ENCODE measurements at places on chromosomes 7 and 10.

DNA sequence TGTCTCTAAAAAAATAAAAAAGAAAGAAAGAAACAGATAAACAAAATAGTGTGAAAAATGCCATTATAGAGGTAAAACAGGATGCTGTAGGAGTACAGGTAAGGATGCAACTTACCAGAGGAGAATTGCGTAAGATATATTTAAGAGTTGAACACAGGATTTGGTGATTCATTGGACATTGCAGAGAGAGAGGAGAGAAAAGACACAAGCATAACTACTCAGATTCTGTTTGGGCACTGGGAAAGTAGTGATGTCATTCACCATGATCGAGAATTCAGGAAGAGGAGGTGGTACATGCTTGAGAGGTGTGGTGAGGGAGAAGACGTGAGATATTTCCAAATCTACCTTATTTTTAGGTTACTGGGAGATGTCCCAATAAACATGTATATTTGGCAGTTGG lies 97.6 kb downstream of the AASS start:
- peaks cover 9% of the 10 kb centered on the region for H3K4me1 ChIP-seq
- H3K4me3 ChIP-seq: no peak overlapping the region
- H3K27ac ChIP-seq: no peak overlapping the region
- H3K36me3 ChIP-seq: peaks cover 34% of the 10 kb centered on the region

- DNase-seq: no peak
- H3K4me3 ChIP-seq: no peak overlapping the region
- no peaks in the 10 kb centered on the region for H3K36me3 ChIP-seq
- no peaks in the 10 kb centered on the region for H3K27me3 ChIP-seq
- H3K4me1 ChIP-seq: no peaks in the 10 kb centered on the region
These were observed 95.9 kb upstream of the CCDC71L start for GRCh38 chr7:106756884-106757283.

GRCh38 chr10:36344240-36345174 lies 702.4 kb upstream of the FZD8 start:
- no peak for DNase-seq
- no peaks in the 10 kb centered on the region for H3K27me3 ChIP-seq
- no peak overlapping the region for H3K27ac ChIP-seq
- H3K4me1 ChIP-seq: no peaks in the 10 kb centered on the region
- H3K36me3 ChIP-seq: no peaks in the 10 kb centered on the region

DNA sequence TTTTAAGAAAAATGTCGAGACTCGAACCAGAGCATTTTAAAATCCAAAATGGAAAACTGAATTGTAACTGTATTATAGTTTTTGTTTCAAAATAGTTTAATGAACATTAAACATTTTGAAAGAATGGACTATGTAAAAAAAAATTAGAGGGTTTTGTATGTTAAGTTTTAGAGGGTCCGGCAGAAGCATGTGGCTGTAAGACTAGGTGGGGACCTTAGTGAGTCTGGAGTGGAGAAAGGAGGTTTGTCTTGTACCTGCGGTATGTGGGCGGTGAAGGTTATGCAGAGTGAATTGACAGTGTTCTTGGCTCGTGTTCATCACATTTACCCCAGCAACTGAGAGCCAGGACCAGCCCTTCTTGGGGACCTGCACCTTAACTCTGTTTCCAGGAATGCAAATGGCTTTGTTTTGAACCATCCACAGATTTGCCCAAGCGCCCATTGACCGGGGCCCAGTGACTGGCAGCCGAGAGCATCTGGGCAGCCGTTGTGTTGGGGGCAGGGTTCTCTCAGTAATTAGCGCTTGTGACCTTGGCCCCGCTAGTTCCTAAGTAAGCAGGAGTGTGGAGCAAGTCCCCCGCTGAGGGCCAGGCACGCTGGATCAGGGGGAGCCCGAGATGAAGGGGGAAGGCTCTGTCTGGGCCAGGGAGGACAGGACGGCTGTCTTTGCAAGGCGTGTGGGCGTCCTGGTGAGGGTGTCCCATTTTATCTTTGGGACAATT lies 1.4 kb upstream of the KLF6 start:
- peaks cover 37% of the 10 kb centered on the region for H3K4me1 ChIP-seq
- H3K27ac ChIP-seq: peak overlapping the region; percentile 93
- H3K27me3 ChIP-seq: peaks cover 2% of the 10 kb centered on the region
- H3K4me3 ChIP-seq: peak overlapping the region; percentile 94
- peaks cover 13% of the 10 kb centered on the region for H3K36me3 ChIP-seq
- DNase-seq: peak; percentile 14

GRCh38 chr10:15320522-15321203 lies 50.4 kb downstream of the FAM171A1 start:
- no peak overlapping the region for H3K27ac ChIP-seq
- H3K4me3 ChIP-seq: no peak overlapping the region
- H3K27me3 ChIP-seq: no peaks in the 10 kb centered on the region
- DNase-seq: no peak
- peaks cover 4% of the 10 kb centered on the region for H3K36me3 ChIP-seq

GRCh38 chr10:26628395-26628794 lies 69.1 kb upstream of the PDSS1 start:
- no peak overlapping the region for H3K4me3 ChIP-seq
- H3K27me3 ChIP-seq: peaks cover 25% of the 10 kb centered on the region
- no peak overlapping the region for H3K27ac ChIP-seq
- DNase-seq: no peak
- peaks cover 3% of the 10 kb centered on the region for H3K4me1 ChIP-seq

DNA sequence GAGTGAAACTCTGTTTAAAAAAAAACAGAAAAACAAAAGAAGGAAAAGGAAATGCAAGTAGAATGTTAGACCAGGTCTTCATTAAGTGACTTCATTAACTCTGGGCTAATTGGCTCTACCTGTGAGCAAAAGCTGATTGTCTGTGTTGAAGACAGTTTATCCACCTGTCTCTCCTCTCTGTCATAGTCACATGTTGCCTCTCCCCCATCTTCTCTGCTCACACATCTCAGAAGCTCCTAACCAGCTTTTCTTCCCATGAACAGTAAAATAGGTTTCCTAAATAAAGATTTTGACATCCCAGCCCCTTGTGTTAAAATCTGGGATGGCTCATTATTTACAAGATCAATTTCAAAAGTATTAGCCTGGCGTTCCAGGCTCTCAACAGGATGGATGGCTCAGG lies 222.7 kb downstream of the CACNB2 start:
- H3K27ac ChIP-seq: no peak overlapping the region
- H3K4me1 ChIP-seq: peaks cover 4% of the 10 kb centered on the region
- no peak for DNase-seq

DNA sequence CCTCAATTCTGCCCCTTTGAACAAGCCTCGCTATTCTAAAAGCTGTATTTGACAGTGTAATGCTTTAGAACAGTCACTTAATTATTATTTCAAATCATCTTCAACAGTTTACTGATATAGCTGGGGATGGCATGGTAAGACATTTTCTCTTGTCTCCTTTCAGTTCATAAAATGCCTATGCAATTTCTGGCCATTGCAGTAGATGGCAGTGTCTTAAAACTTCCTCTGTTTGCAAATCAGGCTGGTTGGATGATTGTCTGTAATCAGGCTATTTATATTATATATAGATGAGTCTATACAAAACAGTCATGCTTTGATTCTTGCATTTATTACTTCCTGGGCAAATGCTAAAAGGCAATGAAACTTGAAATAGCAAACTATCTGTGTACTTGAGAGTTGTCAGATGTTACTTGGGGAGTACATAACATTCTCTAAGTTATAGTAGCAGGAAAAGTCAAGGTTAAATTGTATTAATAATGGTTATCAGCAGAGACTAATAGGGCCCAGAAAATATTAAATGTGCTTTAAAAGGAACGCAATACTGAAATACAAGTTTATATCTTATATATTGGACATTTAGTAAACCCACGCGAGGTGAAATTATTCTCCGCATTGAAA lies 55.5 kb upstream of the LHFPL3 start:
- no peaks in the 10 kb centered on the region for H3K36me3 ChIP-seq
- H3K27ac ChIP-seq: no peak overlapping the region
- no peaks in the 10 kb centered on the region for H3K4me1 ChIP-seq
- peaks cover 20% of the 10 kb centered on the region for H3K27me3 ChIP-seq

Measured in neural crest cell (in vitro differentiated cells).